Camera-type eye (tissue), 1 donor: ENCODE measurements at places on chromosomes 3 and 15. TPM values are rescaled to one million over a fixed set of nuclear protein-coding genes. Genes with fewer than 3 reads are reported as not detected.

Gene CFAP100
- not detected for total RNA-seq

Gene SLC22A13
- total RNA-seq = 0.27 TPM

Gene GPR176
- 19.8 TPM for total RNA-seq

Gene MAP1A
- total RNA-seq = 26.2 TPM

Gene PCLAF
- total RNA-seq = 13.6 TPM

Gene DISP2
- total RNA-seq = 3.3 TPM

Gene ARNT2
- 44.4 TPM for total RNA-seq

Gene SLC28A1
- 0.16 TPM for total RNA-seq

Gene CACNA2D3
- 4.9 TPM for total RNA-seq

Gene TARS3
- 39.0 TPM for total RNA-seq

Gene STRC
- 5.1 TPM for total RNA-seq

Gene HIGD2B
- total RNA-seq = not detected

Gene NUP210
- total RNA-seq = 29.5 TPM

Gene SLC12A8
- total RNA-seq = 4.9 TPM

Gene GUCA1C
- 14.0 TPM for total RNA-seq

Gene SERINC4
- 3.8 TPM for total RNA-seq

Gene NOP10
- 58.9 TPM for total RNA-seq

Gene DOCK3
- total RNA-seq = 13.9 TPM

Gene NPTN
- 99.9 TPM for total RNA-seq

Gene KLHDC8B
- total RNA-seq = 49.9 TPM

Gene ROPN1B
- total RNA-seq = 0.66 TPM

Gene OR4M2
- not detected for total RNA-seq

Gene TGFBR2
- 72.4 TPM for total RNA-seq

Gene CLSTN2
- 26.9 TPM for total RNA-seq

Gene NEK10
- 6.2 TPM for total RNA-seq
